ENCODE measurements at places on chromosomes 1 and 21. TPM values are rescaled to one million over a fixed set of nuclear protein-coding genes. Genes with fewer than 3 reads are reported as not detected.

DNA sequence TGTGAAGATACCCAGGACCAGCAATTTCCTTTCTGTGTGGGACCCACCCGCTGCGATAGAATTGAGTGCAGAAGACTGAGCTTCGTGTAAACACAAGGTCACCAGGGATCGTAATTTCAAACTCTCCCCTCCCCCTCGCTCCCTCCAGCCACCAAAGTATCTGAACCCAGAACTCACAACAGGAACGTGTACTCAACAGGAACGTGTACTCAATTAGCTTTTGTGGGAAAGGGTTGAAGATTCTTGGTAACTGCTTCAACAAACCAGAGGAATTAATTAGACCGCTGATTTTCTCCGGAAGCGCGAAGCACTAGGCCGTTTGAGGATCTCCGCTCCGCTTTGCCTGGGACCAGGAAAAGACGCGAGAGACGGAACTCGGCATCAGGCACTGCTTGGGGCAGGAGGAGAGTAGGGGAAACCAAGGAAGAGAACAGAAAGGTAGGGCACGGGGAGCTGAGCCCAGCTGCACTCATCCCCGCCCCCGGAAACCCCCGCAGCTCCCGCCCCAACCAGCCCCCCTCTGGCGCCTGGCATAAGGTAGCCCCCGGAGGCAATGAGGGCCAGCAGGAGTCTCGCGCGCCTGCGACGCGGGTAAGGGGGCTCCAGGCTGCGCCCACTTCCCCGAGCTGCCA lies 453 bp downstream of the DRAM2 start:
- peak; percentile 76 for DNase-seq

Gene CCDC185
- not detected for total RNA-seq

Gene PERM1
- total RNA-seq, result not detected

Gene RGS16
- 101 TPM for total RNA-seq

GRCh38 chr1:35592991-35593769 lies 20.1 kb downstream of the TFAP2E start:
- DNase-seq, result no peak

Gene NEXN
- 9.0 TPM for total RNA-seq

Gene SEC22B
- total RNA-seq, result 26.5 TPM

Gene VCAM1
- total RNA-seq, result 0.03 TPM

DNA sequence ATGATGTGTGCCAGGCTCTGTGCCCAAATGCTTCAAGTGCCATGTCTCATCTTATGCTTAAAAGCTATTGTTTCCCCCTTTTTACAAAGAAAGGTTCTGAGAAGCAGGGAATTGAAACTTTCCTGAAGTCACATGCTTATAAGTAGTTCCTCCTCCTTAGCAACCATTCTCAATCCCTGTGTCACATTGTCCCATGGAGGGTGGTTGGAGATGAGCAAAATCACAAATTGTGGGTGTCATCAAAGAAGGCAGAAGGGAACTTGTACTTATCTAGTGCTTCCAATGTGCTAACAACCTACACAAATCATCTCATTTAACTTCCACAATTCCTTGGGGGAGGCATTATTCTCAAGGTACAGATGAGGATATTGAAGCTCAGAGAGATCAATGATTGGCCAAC lies 10.1 kb upstream of the ERICH3 start:
- no peak for DNase-seq

DNA sequence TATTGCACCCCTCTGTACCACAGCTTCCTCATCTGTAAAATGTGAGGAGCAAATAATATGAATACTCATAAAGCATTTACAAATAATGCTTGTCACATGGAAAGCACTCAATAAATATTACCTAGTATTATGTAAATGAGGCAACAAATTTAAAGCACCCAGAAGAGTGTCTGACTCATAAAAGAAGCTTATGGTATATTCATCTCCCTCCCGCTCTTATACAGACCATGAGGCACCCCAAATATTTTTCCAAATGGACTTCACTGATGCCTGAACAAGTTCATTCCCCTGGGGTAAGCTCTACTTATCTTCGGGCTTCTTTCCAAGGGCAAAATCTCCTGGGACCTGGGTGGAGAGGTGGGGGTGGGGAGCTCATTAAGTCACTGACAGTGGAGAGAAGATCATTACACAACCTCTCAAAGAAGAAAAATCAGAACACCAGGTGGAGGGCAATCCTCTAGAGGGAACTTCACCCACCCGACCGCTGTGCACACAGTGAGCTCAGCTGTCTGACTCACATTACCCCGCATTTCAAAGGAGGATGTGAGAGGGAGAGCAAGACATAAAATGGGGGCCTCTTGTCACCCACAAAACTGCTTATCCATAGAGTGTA lies 166.2 kb downstream of the ASTN1 start:
- no peak for DNase-seq

GRCh38 chr1:23597635-23598388 lies 38.5 kb upstream of the ID3 start:
- no peak for DNase-seq

- no peak for DNase-seq
These were observed 182.0 kb downstream of the ST6GALNAC3 start for GRCh38 chr1:76256289-76257223.

DNA sequence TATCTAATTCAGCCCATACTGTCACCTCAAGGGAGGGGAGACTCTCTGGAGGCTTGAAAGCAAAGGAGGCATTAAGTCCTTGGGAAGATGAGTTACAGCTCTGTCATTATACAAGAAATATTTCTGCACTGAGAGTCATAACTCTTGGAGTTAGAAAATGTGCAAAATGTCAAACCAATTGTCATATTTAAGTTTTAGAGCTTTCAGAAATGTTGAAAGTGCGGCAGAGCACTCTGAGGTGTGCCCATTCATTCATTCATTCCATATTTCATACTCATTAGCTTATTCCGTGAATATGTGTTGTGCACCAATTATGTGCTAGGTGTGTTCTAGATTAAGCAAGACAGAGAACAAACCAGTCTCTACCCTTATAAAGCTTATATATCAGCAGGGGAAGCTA lies 87.1 kb downstream of the HUNK start:
- DNase-seq, result no peak

Gene SPATA1
- total RNA-seq, result 0.97 TPM

DNA sequence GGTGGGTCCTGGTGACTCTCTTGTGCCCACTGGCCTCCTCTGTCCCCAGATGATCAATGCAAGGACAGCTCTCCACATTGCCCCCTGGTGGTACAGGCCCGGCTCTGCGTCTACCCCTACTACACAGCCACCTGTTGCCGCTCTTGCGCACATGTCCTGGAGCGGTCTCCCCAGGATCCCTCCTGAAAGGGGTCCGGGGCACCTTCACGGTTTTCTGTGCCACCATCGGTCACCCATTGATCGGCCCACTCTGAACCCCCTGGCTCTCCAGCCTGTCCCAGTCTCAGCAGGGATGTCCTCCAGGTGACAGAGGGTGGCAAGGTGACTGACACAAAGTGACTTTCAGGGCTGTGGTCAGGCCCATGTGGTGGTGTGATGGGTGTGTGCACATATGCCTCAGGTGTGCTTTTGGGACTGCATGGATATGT lies 10.8 kb downstream of the ADAMTSL4 start:
- peak; percentile 87 for DNase-seq

DNA sequence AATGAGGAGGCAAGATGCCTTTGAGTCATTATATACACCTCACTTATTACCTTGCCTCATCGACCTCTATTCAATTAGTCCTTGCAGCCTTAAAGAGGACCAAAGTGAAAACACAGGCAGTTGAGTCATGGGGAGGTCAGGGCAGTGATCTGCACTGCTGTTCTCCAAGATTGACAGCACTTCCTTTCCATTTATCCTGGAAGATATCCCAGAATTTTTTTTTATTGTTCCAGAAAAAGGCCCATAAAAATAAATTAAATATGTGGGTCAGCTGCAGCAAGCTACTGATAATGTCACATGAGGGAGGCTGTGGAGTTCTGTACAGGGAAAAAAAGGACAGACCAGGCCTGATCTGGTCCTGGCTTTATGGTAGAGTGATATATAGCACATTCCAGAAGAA lies 33.2 kb upstream of the CDC42BPA start:
- DNase-seq, result no peak

GRCh38 chr1:231964241-231964640 lies 337.7 kb downstream of the DISC1 start:
- no peak for DNase-seq

DNA sequence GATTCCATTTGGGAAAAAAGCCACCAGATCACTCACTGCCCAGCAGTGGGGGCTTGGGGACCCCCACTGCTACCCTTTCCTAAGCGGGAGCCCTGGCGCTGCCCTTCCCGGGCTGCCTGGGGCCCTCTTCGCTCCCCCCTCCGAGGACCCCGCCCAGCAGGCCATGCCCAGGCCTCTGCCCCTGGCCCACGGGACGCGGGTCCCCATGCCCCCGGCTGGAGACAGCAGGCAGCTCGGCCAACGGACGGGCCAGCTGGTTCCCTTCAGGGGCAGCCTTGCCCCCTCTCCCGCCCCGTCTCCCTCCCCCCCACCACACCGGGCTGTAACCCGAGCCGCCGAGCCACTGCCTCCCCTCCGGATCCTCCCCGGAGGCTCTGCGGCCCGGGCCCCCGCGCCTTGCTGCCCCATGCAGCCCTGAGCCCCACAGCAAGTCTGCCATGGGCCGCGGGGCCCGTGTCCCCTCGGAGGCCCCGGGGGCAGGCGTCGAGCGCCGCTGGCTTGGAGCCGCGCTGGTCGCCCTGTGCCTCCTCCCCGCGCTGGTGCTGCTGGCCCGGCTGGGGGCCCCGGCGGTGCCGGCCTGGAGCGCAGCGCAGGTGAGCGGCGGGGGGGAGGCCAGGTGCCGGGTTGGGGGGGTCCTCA lies at the start of gene MMP23B:
Gene MMP23B (plus strand): TSS at position 392 of the 639 bp plus-strand sequence. CDS start 46 bp downstream, at position 438.
- DNase-seq, result peak; percentile 74

Gene UBR4
- 96.7 TPM for total RNA-seq

DNA sequence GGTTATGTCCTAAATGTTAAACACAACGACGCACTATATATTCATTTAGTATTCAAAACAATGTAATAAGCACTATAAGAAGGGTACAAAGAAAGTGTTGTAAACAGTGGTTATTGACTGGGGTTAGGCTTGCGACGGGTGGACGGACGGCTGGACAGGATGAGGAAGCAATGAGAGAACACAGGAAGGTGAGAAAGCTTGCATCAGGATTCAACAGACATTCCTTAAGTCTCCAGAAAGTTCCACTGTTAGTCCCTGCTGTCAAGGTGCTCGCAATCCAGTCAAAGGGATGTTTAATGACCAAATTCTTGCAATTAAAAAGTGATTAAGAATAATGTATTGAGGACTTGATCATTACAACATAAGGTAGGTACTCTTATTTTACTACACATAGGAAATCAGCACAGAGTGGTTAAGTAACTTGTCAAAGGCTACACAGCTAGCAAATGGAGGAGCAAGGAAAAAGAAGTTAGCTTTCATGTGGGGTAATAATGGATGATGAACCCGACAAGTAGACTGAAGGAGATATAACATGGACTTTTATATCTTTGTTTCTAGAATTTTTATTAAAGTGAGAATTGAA lies 994 bp upstream of the ACBD6 start:
- no peak for DNase-seq

All from SJCRH30 (cell line).